ENCODE measurements at places on chromosomes 6 and 20.

DNA sequence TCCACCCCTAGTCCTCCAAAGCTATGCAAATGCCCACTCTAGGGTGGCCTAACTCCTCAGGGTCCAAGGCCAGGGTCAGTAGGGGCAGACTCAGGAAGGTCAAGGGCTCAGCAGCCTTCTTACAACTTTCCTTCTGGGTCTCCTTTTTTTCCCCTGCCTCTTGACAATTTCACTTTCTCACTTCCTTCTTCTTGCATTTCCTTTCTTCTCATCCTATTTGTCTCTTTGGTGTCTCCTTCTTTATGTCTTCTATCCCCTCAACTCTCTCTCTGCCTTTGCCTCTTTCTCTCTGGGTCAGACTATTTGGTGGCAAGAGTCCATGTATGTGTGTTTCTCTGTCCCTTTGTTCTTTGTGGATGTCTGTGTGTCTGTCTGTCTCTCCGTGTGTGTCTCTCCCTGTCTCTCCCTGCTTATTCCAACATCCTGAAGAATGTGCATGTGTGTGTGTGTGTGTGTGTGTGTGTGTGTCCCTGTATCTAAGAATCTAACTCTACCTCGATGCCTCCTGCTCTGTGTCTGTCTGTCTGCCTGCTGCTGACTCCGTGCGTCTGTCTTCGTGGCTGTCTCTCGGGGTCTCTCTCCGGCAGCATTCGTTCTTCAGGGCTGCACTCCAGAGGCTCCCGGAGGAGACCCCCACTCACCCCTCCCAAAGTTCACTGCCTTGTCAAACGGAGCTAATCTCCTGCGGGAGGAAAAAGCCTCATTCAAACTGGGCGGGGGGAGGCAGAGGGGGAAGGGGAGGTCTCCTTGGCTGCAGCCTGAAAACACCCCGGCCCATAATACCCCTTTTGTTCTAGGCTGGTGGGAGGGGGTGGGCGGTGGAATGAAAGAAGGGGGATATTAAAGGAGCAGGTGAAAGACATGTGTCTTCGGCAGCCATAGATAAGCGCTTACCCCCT lies 51.7 kb upstream of the FOXP4 start:
- DNase-seq = no peak

DNA sequence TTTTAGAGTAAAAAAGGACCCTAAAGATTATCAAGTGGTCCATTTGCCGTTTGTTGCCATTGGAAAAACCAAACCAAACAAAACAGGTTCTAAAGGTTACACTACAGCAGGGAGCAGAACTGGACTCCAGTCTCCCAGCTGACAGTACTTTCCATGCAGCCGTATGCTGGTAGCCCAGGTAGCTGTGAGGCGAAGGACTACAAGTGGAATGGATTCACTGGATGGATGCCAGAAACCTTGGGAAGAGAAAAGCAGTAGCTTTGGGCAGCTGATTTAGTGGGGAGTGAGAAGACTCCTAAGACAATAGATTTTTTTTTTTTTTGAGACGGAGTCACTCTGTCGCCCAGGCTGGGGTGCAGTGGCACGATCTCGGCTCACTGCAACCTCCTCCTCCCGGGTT lies 88.3 kb downstream of the SASH1 start:
- DNase-seq = no peak

DNA sequence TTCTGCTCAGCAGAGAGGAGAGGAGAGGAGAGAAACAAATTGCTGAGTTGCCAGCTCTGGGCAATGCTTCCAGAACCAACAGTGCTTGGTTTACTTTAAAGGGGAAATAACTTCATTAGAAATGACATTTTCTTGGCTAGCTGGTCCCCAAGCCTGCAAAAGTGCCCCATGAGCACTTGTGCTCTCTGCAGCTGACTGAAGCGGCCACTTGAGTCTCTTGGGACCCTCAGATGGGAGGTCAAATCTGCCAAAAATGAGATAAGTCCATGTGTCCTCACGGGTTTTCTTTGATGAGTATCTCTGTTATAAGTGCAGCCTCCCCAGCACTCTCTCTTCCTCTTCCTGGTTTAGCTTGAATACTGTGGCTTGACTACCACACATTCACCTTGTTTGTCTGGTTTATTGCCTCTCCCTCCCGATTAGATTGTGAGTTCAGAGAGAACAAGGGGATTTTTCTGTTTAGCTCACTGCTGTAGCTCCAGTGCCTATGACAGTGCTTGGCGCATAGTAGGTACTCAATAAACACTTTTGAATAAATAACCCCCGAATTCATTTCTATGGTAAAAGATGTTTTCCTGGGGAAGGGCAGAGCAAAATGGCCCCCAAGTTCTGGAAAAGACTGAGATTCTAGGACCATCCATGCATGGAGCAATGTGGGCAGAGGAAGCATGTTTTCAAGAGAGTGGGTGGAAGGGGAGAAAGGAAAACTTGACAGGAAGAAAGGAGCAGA lies 7.0 kb upstream of the RIN2 start:
- DNase-seq = no peak

DNA sequence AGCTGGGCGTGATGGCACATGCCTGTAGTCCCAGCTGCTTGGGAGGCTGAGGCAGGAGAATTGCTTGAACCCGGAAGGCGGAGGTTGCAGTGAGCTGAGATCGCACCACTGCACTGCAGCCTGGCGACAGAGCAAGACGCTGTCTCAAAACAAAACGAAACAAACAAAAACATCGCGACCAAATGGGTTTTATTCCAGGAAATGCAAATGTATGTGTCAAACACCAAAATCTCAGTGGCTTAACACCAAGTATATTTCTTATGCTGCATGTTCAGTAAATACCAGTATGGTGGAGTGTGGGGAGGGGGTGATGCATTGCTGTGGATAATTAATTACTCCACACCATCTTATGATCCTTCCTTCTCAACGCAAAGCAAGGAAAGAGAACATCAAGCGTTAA lies 28.1 kb downstream of the ACTR5 start:
- no peak for DNase-seq

- no peak for DNase-seq
Observed at GRCh38 chr6:166236596-166236995, 68.9 kb upstream of the TBXT start.

DNA sequence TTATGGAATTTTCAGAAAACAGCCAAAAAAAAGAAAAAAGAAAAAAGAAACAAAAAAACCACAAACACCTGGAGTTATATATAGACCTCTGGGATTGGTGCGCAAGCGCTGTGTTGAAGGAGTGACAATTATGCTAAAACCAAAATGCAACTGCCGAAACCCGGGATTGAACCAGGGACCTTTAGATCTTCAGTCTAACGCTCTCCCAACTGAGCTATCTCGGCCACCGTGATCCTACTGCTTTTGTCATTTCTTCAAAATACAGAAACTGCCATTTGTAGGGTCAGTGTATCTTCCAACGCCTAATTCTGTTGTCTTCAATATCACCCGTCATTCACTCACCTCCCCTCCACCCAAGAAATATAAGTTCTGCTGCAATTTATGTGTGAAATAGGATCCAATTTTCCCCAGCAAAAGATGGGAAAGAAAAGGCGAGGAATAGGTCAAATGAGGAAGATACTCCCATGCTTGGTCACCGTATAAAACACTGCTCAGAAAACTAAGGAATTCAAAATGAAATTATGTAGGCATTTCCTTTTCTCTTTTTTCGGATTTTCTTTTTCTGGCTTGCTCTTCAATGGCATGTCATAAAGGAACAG lies 116.0 kb downstream of the TRIM27 start:
- no peak for DNase-seq

DNA sequence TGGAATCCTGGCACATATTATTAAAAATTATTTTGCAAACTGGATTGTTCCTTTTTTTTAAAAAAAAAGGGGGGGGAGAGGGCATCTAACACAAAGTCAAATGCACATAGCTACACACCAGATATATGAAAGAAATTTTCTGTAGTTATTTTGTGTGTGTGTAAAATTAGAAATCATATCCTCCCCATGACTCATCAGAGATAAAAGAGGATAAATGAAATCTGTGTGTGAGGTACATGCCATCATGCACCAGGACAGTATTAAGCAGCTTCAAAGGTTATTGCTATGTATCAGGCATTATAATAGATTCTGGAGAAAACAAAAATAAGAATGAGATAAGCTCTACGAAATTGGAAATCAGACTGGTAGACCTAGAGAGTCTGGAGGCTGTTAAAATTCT lies 5.2 kb downstream of the BTBD9 start:
- DNase-seq = no peak

DNA sequence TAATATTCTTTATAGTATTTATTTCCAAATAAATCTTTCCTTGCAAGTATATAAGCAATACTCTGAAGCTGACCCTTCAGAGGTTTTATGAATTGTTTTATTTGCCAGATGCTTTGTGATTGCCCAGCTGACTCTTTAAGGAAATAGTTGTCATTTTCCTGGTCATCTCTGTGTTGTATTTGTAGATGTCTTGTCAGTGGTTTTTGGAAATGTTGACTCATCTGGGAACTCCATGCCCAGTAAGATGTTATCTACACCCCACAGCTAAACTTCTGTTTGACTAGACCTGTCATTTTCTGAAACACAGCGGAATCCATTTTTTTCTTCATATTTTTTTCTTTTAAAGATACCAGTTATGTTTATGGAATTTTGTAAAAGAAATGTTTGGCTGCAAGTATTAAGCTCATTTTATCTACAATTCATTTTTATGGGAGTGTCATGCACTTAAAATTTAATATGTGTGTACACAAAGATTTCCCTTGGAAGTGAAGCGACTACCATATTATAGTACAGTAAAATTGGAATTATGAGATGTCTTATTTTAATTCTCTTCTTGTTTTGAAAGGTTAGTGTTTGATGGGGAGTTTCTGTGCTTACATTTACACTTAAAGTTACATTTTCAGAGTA lies 491.0 kb downstream of the NKAIN2 start:
- no peak for DNase-seq

DNA sequence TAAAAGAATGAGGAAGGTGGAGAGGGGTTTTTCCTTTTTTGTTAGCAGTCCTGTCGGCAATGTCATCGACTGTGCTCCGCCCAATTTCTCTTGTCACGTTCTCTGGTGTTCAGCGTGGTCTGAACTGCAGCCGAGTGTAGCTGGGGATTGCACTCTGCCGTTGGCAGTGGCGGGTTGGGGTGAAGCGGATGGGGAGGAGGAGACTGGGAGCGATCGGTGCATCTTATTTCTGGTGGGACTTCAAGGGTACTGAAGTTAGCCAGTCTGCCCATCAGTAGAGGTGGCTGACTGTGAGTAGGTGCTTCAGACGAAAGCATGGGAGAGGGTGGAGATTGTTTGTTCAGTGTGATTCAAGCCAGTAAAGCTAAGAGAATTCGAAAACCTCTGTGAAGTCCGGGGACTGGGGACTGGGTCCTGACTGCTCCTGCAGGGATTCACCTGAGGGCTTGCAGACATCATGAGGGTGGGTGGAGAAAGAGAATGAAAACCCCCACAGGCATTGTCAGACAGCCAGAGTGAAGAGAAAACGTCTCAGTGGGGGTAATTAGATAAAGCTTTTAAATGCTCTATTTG lies 5.1 kb downstream of the RREB1 start:
- no peak for DNase-seq
